Erythroblast (primary cell): ENCODE measurements at places on chromosomes 11 and 22.

DNA sequence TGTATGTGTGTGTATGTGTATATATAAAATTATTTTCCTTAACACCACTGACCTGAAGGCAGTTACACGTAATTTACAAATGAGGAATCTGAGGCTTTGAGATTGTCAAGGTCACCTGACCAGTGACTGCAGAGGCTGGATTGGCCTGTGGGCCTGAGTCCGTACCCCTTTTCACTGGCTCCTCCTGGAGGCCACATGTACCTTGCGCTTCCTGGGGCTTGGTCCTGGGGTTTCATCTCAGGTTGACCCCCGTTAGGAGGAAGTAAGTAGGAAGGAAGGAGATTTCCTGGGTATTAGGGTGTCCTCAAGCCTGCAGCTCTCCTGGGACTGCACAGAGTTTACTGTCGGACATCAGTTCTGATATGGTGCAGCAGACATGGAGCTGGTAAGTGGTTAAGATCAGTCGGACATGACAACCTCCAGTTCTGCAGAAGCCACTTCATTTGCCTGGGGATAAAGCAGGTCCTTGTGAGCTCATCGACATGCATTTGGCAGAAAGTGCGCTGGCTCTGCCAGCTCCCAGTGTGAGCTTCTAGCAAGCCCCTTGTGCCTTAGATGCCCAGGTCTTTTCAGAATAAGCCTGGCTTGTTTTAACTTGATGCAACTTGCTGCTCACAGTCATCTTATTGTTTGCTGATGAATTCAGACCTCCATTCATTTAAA, 36.6 kb downstream of the ST3GAL4 start:
- peak; percentile 41 for DNase-seq

DNA sequence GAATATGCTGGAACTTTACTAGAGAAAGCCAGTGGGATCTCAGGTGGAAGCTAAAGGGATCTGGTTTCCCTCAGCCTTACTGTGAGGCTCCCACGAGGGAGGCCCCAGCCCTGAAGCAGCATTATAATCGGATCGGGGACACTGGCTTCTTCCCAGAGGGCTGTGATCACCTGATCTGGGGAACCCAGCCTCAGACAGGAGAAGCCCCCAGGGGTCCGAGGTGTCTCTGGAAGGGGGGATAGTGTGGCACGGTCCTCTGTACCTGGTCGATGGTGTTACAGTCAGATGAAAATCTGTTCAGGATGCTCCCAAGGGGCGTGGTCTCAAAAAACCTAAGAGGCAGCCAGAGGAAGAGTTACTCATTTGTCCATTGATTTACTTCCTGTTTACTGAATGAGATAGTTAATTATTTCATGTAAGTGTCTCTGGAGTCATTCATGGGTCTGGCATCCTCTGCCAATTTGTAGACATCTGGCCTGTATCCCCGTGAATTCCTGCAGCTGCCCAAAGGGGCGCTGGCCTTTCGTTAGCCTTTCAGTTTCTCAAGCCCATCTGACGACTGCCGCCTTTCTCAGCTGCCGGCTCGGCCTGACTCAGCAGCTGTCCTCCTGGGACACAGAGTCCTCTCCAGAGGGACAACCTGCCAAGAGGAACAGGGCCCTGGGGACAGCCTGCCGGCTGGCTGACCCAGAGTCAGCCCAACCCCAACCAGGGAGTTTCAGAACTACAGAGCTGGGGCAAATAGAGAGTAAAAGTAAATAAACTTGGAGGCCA, 17.0 kb upstream of the KCNJ11 start:
- no peak for DNase-seq

DNA sequence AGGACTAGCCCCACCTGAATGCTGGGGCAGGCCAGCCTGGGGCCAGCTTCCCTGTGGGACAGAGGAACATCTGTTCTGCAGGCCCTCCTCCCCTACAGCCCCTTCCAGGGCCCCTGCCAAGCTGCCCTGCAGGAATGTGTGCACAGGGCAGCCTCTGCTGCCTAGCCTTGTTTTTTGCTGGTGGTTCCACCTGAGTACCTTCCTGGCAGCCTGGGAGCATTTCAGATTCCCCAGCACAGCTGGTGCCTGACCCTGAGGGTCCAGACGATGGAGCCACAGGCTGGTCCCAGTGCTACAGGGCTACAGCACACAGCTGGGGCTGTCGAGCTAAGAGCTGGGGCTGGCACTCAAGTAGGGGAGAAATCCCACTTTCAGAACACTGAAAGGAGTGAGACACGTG, 22.3 kb upstream of the GPR83 start:
- no peak for DNase-seq

GRCh38 chr11:44912270-44912987, 38.3 kb downstream of the TP53I11 start:
- no peak for DNase-seq

DNA sequence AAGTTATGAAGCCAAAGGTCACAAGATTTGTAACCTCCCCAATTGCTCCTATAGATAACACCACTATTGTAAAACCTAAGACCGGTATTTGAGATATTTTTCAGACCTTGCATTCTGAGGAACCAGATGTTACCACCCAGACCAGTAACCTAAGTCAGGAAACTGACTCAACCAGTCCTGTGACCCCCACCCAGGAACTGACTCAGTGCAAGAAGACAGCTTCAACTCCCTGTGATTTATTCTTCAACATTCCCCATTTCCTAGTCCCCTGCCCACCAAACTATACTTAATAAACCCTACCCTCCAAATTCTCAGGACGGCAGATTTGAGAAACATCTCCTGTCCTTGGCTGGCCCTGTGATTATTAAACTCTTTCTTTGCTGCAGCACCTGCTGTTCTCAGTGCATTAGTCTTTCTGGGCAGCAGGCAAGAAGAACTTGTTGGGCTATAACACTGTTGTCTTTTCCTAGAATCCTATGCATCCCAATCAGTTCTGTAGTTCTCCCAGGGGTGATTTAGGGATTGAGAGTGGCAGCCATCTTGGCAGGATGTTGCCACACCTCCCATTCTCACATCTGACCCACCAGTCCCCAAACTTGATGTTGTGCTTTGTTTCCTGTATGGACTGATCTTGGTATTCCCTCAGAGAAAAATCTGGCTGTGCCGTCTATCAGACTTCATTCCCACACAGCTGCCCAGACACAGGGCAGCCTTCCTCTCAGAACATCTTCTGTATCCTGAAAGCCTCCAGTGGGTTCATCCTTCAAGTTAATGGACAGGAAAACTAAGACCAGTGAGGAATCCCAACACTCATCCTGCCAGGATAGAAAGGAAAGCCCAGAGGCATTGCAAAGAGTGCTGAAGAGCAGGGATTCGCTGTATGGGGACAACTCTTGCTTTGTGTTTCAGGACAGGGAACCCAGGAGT, 104.0 kb downstream of the PDE2A start:
- DNase-seq: no peak

GRCh38 chr11:45948356-45948755, 25.9 kb downstream of the LARGE2 start:
- no peak for DNase-seq
